ENCODE measurements at places on chromosomes 2 and 18. TPM values are rescaled to one million over a fixed set of nuclear protein-coding genes. Genes with fewer than 3 reads are reported as not detected.
A peak's percentile ranks its signal among the peaks of the same experiment; 100 is the strongest.

DNA sequence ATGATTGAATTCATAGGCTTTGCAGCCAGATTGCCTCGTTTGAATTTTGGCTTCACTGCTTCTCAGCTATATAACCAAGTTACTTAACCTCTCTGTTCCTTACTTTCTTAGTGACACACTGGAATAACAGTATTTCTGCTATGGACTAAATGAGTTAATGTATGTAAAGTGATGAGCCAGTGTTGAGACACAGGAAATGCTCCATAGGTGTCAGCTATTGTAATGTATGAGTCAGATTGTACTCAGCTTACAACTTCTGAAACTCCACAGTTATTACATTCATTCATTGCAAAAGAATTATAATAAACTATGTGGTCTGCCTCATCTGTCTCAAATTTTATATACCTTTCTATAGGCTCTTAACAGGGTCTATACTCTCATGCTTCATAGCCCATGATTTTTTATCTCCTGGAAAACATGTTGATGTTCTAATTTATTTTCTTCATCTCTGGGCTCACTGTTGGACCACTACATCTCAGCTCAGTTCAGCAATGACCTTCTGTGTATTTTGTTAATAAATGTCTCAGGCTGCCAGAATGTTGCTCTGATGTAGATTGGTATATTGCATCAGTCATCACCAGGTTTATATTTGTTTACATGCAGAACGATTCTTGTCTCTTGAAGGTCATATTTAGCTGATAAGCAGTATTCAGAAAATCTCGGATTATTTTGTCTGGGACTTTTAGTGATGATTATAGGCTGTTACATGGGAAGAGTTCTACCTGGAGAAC, 76.2 kb downstream of the MAP3K20 start:
- no peak for DNase-seq
- no peak overlapping the region for H3K27ac ChIP-seq
- H3K4me1 ChIP-seq = no peaks in the 10 kb centered on the region
- H3K27me3 ChIP-seq = peaks cover 13% of the 10 kb centered on the region

DNA sequence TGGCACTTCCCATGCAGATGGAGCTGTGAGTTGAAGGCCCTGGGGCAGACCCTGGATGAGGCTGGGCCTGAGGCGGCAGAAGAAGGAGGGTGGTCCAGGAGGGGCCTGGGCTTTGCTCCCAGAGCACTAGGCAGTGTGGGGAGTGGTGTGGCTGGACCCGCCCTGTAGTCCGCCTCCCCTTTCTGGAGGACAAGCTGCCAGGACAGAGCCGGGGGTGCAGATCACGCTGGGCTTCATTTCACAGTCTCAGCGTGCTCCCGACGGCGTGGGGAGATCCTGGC, 49.8 kb downstream of the PTGR3 start:
- peaks cover 2% of the 10 kb centered on the region for H3K36me3 ChIP-seq
- H3K27me3 ChIP-seq = no peaks in the 10 kb centered on the region
- no peak for DNase-seq
- peaks cover 7% of the 10 kb centered on the region for H3K4me1 ChIP-seq
- no peak overlapping the region for H3K4me3 ChIP-seq
- H3K27ac ChIP-seq = no peak overlapping the region

Gene TUBB8B
- not detected for total RNA-seq

- H3K27me3 ChIP-seq = no peaks in the 10 kb centered on the region
- no peaks in the 10 kb centered on the region for H3K36me3 ChIP-seq
- H3K27ac ChIP-seq = no peak overlapping the region
Measured at GRCh38 chr18:10234281-10234680, 220.2 kb upstream of the APCDD1 start.

DNA sequence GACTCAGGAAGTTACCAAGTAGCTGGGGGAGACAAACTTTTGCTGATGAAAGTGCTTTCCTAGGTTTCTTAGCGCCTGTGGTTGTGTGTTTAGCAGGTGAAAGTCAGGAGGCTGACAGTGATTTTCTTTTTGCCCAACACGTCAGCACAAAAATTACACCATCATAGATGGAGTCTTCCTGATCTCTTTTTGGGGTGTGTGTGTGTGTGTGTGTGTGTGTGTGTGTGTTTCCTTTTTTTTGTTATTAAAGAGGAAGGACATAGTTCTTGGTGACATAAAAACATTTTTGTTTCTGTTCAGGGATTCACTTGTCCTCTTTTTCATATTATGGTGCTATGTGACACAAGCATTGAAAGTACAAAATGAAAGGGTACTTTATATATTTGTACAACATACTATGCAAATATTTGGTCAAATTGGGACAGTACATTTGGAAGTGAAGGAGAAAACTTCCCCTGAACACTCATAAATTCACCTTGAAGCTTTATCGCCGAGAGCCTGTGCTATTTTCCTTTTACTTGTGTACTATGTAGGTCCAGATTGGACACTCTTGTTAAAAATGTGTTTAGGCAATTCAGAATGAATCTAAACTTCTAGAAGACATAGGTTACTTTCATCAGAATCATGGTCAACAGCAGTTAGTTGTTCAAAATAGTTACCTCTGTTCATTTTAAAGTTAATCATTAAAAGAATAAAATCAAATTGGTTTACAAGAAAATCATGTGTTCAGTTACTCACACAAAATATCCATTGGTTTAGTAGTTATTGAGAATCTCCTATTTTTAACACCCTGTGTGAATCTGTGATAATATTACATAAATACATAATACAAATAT, 491.9 kb downstream of the IRS1 start:
- H3K36me3 ChIP-seq = no peaks in the 10 kb centered on the region
- peaks cover 11% of the 10 kb centered on the region for H3K27me3 ChIP-seq
- no peaks in the 10 kb centered on the region for H3K4me1 ChIP-seq
- H3K4me3 ChIP-seq = no peak overlapping the region

DNA sequence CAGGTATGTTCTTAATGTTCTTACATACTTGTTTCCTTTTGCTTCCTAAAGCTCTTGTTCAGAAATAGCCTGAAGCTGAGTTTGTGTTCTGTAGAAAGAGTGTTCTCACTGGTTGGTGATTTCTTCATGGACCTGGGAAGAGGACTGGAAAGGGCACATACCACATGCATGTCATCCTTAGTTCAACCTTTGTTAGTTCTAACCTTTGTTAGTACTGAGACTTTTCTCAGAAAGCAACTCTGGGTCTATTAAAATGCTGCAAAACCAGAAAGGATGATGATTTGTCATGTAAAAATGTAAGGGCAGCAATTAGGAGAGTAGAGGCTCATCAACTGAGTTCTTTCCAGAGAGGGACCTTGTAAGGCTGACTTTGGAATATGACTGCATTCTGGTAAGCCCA, 2.5 kb upstream of the FAP start:
- H3K27me3 ChIP-seq = peaks cover 7% of the 10 kb centered on the region
- no peak overlapping the region for H3K4me3 ChIP-seq
- no peak overlapping the region for H3K27ac ChIP-seq
- H3K4me1 ChIP-seq = no peaks in the 10 kb centered on the region

DNA sequence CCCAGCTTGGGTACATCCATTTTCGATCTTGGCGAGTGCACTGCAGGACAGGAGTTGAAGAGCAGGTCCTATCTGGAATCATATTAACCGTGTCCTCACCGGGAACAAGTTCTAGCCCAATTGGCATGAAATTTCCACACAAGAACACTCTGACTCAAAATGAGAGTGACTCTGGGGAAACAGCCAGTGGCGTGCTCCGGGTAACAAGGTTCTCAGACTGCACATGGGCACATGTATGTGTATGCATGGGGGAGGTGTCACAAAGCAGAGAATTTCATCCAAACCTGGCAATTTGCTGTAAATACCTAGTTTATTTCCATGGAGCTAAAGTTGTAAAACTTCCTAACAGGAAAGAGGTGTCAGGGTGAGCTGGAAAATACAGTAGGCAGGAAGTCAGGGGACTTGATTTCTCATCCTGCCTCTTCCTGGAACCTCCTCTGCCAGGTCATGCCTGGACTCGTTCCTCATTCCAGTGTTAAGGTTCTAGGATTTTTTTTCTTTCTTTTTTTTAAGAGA, 1.7 kb downstream of the TUBB6 start:
- H3K27ac ChIP-seq = peak overlapping the region; percentile 22
- peaks cover 13% of the 10 kb centered on the region for H3K36me3 ChIP-seq
- H3K27me3 ChIP-seq = peaks cover 47% of the 10 kb centered on the region
- H3K4me3 ChIP-seq = peak overlapping the region; percentile 80
- DNase-seq = no peak

GRCh38 chr2:230912724-230913123, 12.3 kb downstream of the GPR55 start:
- H3K4me1 ChIP-seq = peaks cover 55% of the 10 kb centered on the region
- no peaks in the 10 kb centered on the region for H3K36me3 ChIP-seq
- DNase-seq = no peak
- no peak overlapping the region for H3K4me3 ChIP-seq
- H3K27me3 ChIP-seq = no peaks in the 10 kb centered on the region

DNA sequence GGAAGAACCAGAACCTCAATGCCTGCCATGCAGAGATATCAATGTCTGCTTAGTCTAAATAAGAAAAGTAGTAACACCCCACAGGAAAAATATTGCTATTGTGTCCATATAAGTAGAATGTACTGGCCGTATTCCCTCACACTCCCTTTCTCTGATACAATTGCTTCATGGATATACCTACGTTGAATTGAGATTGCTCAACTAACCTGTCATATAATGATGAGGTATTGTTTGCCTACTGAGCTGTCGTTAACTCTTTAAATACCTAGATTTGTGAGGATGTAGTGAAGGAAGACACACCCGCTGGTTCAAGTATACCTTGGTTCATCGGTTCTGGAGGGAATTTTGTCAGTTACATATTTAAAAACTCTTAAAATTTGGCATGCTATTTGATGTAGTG, 480.7 kb upstream of the TCF4 start:
- H3K27me3 ChIP-seq = no peaks in the 10 kb centered on the region
- no peaks in the 10 kb centered on the region for H3K36me3 ChIP-seq
- no peak overlapping the region for H3K4me3 ChIP-seq
- H3K4me1 ChIP-seq = no peaks in the 10 kb centered on the region
- DNase-seq = no peak

DNA sequence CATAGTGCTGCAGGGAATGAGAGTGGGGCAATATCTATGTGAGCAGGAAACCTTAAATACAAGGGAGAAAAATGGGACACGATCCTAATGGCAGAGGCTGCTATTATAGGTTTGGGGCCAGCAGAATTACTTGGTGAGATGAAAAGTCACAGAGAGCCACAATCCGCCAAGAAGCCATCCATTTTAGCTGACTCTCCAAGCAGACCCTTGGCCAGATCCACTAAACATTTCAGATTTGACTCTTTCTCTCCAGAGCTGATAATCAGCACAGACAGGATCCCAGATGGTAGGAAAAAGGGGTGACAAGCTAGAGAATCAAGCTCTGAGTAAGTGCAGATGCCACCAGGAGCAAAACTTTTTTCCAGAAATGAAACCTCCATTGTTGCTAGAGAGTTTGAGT, 61.5 kb downstream of the MAPK4 start:
- no peak overlapping the region for H3K4me3 ChIP-seq
- no peaks in the 10 kb centered on the region for H3K36me3 ChIP-seq
- DNase-seq = no peak

GRCh38 chr2:233832414-233832813, 21.9 kb downstream of the HJURP start:
- no peak for DNase-seq
- H3K4me1 ChIP-seq = no peaks in the 10 kb centered on the region
- no peaks in the 10 kb centered on the region for H3K27me3 ChIP-seq
- H3K27ac ChIP-seq = no peak overlapping the region
- no peaks in the 10 kb centered on the region for H3K36me3 ChIP-seq

- no peak overlapping the region for H3K27ac ChIP-seq
- H3K4me1 ChIP-seq = no peaks in the 10 kb centered on the region
- no peak overlapping the region for H3K4me3 ChIP-seq
- H3K27me3 ChIP-seq = no peaks in the 10 kb centered on the region
- no peaks in the 10 kb centered on the region for H3K36me3 ChIP-seq
Measured at GRCh38 chr2:240887631-240888030, 8.3 kb downstream of the MAB21L4 start.

Gene CIDEA
- total RNA-seq = not detected

Gene PARD6G
- 0.25 TPM for total RNA-seq

- H3K27me3 ChIP-seq = no peaks in the 10 kb centered on the region
- H3K4me3 ChIP-seq = no peak overlapping the region
- no peak overlapping the region for H3K27ac ChIP-seq
- H3K4me1 ChIP-seq = no peaks in the 10 kb centered on the region
- no peaks in the 10 kb centered on the region for H3K36me3 ChIP-seq
Measured at GRCh38 chr2:221517696-221518151, 54.4 kb downstream of the EPHA4 start.

Gene SP110
- total RNA-seq = 116 TPM

Gene MOGAT1
- total RNA-seq = not detected

DNA sequence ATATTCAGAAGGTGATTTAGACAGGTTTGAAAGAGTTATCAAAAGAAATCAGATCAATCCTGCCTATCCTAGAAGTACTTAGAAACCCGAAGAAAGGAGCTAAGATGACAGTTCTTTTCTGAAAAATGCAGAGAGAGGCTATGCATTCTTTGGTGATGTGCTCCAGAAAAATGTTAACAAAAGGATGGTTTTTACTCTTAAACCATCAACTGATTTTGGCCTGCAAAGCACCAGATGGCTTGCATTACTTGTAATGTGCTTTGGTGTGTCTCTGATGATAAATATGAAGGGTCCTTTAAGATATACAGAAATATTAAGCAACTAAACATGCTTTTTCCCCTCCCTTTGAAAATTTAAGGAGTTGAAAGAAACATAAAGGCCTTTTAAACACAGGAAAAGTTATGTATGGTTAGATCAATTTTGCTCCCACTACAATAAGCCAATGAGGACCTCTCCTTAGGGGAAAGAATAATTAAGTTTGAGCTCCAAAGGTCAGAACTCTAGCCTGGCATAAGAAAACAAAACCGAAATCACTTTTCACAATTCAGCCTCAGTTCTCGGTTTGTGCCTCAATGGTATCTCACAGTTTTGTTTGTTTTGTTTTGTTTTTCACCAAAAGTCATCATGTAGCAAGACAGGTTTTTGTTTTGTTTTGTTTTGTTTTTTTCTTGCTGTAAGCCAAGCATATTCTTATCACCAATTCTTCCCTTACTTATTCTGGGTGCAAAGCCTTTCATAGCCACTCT, 302.4 kb upstream of the NT5C1B start:
- H3K36me3 ChIP-seq = peaks cover 11% of the 10 kb centered on the region
- H3K4me1 ChIP-seq = no peaks in the 10 kb centered on the region
- no peak overlapping the region for H3K27ac ChIP-seq
- H3K27me3 ChIP-seq = no peaks in the 10 kb centered on the region
- H3K4me3 ChIP-seq = no peak overlapping the region

DNA sequence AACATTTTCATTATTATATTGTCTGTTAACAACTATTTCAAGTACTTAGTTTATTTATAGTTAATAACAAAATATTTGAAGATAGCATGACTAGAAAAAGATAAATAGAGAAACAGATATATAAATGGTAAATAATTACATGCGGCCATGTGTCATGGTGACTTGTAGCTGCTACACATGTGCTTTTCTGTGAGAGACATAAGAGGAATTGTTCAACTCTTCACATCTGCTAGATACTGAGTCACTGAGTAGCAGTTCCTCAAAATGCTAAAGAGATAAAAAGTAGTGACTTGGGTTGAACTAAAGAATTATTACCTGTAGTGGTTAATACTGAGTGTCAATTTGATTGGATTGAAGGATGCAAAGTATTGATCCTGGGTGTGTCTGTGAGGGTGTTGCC, 37.5 kb upstream of the SCN9A start:
- H3K4me3 ChIP-seq = no peak overlapping the region
- no peaks in the 10 kb centered on the region for H3K36me3 ChIP-seq
- DNase-seq = no peak
- H3K4me1 ChIP-seq = no peaks in the 10 kb centered on the region
- H3K27me3 ChIP-seq = no peaks in the 10 kb centered on the region

- no peak overlapping the region for H3K27ac ChIP-seq
- no peak overlapping the region for H3K4me3 ChIP-seq
- no peak for DNase-seq
- H3K36me3 ChIP-seq = no peaks in the 10 kb centered on the region
Measured at GRCh38 chr2:8538531-8538930, 143.3 kb upstream of the ID2 start.

Gene ACVR2A
- 11.1 TPM for total RNA-seq

Gene SUPT7L
- total RNA-seq = 52.0 TPM

Gene ZNF804A
- not detected for total RNA-seq
